ENCODE measurements at places on chromosomes 13 and 19. TPM values are rescaled to one million over a fixed set of nuclear protein-coding genes. Genes with fewer than 3 reads are reported as not detected.

Gene ECSIT
- total RNA-seq: 27.4 TPM

Gene PLIN5
- total RNA-seq: 0.93 TPM

Gene PTH2
- total RNA-seq: not detected

Gene ZNF135
- total RNA-seq: 1.4 TPM

GRCh38 chr13:25380082-25380481 lies 8.3 kb downstream of the ATP8A2 start:
- no peak for DNase-seq

DNA sequence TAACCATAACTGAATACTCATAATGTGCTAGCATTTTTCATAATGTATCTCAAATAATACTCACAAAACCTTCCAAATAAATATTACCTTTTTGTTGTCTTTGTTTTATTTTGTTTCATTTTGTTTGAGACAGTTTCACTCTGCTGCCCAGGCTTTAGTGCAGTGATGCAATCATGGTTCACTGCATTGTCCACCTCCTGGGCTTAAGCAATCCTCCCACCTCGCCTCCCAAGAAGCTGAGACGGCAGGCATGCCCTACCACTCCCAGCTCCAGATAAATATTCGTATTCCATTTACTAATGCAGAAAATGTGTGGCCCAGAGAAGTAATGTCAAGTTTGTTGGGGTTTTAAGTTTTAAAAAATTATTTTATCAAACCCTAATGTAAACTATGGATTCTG lies 739.1 kb downstream of the GPC5 start:
- DNase-seq: no peak

- DNase-seq: peak; percentile 26
These were observed 115.3 kb downstream of the LRCH1 start for GRCh38 chr13:46668302-46668720.

DNA sequence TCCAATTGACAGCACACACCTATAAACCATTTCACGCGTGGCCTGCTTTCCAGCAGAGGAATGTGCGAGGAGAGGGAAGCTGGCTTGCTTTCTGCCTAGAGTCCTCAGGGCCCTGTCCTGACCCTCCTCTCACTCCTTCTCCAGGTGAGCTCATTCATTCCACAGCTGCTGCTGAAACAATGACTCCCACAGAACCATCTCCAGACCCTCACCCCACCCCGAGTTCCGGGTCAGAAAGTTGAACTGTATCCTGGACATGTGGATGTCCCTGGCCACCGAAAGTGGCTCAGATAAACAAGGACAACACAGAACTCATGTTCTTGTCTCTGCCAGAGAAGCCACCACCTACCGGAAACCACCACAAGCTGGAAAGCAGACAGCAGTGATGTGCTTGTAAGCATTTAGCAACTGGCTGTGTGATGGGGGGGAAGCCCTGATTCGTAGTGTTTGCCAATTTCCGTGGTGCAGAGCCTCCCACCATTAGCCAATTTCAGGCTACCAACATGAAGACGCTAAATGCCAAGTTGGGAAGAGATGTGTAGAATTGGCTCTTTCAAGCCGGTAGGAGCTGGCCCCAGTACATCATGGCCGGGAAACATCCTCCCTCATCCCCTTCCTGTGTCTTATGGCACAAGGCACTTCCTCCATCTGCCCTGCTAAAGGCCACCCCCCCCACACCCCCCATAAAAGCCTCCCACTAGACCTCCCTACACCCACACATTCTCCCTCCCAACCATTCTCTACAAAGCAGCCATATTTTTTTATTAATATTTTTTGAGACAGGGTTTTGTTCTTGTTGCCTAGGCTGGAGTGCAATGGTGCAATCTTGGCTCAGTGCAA lies 5.0 kb downstream of the SYCE2 start:
- DNase-seq: peak; percentile 53

DNA sequence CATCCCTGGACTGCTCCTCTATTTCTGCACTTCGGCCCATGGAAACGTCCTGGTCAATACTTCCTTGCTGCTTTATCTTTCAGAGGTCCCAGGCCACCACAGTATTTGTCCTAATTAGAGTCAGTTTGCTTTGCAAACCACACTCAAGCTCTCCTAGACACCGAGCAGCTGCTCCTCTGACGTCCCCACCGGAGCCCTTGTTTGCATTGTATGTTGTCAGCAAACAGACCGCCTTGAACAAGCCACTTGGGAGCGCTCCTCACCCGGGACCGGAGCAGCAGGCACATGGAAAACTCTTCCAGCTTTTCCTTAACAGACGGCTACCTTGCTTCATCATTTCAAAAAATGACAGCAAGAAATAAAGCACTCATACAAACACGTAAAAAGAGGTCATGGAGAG lies 51.5 kb upstream of the GTF3A start:
- DNase-seq: no peak

DNA sequence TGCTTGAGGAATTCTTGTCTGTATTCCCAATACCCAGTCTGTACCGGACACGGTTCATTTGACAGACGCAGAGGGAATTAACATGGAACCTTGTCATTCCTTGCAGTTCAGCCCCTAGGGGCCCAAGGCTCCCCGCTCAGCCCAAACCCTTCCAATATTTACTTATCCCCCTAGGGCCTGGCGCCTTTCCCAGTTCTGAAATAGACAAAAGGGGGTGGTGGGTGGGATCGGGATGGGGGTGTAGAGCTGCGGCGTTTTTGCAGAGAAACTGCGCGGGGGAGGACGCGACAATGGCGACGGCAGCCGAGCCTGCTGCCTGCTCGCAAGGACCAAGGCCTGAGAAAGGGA lies 583 bp downstream of the AKAP8L start:
- DNase-seq: no peak

- no peak for DNase-seq
These were observed 30.5 kb downstream of the CDADC1 start for GRCh38 chr13:49278211-49278610.

GRCh38 chr19:34165295-34165738 lies 7.0 kb upstream of the LSM14A start:
- no peak for DNase-seq

GRCh38 chr13:31101472-31102170 lies 60.1 kb downstream of the HSPH1 start:
- no peak for DNase-seq

DNA sequence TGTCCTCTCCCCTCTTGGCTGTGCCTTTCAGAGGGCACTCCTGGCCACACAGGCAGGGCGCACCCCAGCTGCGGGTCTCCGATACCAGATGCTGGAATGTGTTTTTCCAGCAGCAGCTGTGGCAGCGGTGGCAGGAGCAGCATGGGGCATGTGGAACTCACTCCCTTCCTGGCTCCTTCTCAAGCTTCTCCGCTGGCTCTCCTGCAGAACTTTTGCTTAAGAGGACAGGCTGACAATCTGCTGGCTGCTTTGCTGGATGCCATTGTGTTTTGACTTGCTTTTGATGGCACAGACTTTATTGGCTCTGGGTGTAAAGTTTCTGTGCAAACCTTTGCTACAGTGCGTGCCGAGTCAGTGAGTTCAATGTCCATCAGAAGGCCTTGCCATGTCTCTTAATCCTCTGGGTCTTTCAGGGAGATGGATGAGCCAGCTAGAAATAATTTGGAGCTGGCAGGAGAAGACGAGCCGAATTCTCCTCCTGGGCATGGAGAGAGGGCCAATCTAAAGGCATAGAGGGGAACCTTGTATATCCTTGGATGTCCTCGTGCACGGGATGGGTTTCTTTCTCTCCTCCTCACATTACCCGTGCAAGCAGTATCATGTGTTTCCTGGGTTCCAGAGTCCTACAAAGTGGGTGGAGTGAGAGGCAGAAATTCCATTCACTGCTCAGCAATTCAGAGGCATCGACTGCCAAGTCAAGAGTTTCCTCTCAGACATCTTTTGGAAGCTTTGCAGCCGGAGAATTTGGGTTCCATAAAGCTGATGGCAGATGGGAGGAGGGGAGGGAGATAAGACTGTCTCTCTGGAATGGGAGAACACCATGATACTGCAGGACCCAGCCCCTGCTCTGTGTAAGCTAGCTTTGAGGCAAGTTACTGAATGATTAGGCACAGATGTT lies 231.2 kb downstream of the FGF9 start:
- no peak for DNase-seq

- DNase-seq: peak; percentile 62
These were observed 11.0 kb upstream of the ACOD1 start for GRCh38 chr13:76937281-76937820.

DNA sequence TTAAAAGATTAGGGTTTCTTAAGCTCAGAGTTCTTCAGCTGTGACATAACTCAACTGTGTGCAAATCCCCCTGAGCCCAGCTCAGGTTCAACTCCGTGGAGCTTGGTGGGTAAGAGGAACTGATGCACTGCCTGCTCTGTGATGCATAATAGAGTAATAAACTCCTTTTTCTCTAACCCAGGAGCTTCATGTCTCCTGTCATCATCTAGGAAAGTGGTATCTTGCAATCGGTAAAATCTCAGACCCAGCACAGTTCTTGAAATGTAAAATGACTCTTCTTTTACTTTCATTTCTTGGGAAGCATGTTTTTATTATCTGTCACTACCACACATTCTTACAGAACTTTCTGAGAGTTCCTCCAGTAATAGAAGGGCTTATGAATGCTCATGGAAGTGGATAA lies 123.8 kb upstream of the PCDH9 start:
- no peak for DNase-seq

- DNase-seq: no peak
These were observed 823.9 kb upstream of the SLITRK1 start for GRCh38 chr13:84705982-84706710.

Data from CD4-positive, alpha-beta T cell (primary cell).